ENCODE measurements at places on chromosomes 2 and 18.

DNA sequence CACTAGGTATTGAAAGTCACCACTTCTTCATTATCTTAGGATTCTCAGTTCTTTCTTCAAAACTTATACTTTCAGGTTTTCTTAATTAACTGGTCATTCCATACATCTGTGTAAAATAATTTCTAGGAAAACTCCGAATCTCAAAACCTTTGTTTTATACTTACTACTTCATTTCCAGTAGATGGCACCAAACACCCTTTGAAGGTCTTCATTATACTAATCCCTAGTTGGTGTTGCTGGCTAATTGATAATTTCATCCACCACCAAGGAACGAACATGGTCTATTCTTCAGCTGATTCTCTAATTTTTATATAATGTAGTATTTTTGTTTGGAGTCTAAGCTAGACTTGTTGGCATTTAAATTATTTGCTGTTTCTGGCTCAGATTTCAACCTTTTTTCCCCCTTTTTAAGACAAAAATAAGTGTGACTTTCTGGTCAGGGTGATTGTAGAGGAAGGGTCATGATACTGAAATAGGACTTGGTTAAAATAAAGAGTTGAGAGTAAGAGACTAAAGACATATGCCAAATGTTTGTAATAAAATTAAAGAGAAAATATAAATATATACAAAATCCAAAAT, 2.8 kb upstream of the MXD1 start:
- no peak for DNase-seq

GRCh38 chr18:811892-812375, at the start of gene YES1:
TSS of gene YES1 (minus strand) at chr18:812242. CDS start at chr18:756827, 55,415 bp downstream.
- no peak for DNase-seq

DNA sequence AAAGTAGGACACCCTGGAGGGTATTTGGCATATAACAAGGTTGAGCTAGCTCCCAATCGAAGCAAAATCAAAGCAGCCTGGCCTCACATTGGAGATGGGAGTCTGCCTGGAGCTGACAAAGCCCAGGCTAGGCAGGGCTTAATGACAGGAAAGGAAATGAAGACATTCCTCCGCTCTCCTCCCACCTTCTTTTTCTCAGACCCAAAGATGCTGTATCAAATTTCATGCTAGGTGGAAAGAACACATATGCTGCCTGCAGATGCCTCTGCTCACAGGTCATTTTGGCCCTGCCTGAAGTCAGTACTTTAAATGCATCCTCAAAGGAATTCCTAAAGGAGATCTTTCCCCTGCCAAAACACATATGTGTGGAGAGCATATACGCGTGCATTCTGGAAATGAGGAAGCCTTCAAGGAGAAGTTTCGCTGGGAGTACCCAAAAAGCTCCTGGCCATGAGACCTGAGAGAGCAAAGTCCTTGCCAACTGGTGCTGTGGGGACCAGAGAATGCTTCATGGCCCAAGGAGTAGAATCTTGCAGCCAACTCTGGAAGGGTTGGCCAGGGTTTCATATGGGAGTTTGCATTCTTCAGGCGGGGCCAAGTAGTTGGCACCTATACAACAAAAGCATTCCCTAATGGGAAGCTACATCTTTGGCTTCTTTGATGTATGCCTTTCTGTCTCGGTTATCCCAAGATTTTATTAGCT, 88.0 kb downstream of the AQP4 start:
- DNase-seq, result no peak

- no peak for DNase-seq
Measured at GRCh38 chr18:78561757-78562510, 417.7 kb upstream of the SALL3 start.

DNA sequence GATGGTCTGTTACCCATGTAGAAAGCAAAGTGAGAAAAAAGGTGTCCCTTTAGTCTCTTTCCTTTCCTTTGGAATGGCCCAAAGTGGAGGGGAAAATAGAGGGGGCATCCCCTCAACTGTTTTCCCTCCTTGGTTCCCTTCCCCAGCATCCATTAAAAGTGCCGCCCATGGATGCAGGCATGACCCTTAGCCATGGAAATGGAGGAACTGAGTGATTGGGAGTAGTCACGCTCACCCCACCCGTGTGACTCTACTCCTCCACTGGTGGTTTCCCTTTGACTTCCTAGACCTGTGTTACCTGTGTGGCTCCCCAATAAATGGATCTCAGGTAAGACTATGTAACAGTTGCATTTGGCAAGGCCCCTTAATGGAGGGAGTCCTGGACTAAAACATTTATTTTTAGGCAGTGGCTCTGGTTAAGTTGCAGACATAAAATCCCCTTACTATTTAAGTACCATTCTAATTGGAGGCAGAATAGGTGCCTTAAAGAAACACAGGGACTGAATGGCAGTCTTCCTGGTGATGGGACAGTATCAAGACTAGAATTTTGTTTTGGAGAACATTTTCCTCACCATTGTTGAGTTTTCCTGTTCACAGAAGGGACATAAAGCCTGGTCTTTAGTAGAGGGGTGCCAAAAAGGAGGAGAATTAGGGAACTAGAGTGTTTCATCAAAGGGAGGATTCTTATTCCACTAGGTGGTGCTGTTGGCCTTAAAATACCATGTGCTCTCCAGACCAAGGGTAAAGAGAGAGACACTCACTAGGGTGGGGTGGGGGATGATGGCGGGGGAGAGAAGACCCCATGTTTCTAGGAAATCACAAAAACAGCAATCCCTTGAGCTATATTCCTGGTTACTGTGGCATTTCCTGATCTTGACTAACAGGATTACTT, 25.7 kb upstream of the PLA2R1 start:
- no peak for DNase-seq

DNA sequence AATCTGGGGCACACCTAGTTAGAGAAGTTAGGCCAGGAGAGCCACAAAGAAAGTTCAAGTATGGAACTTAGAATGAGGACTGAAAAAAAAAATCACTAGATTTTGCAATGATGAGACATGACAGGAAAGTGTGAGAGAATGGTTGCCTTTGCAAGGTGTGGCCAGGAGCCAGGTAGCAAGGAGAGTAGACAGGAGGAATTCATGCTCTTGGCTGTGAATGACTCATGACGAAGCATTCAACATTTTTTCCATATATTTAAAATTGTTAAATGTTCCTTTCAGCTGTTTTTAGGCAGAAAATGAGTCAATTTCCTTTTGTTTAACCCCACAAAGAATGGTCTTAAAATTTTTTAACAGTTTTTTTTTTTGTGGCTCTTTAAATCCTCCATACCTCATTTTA, 636.9 kb downstream of the PLCL1 start:
- peak; percentile 63 for DNase-seq

- DNase-seq, result no peak
Measured at GRCh38 chr2:212294816-212295215, 243.8 kb downstream of the ERBB4 start.

DNA sequence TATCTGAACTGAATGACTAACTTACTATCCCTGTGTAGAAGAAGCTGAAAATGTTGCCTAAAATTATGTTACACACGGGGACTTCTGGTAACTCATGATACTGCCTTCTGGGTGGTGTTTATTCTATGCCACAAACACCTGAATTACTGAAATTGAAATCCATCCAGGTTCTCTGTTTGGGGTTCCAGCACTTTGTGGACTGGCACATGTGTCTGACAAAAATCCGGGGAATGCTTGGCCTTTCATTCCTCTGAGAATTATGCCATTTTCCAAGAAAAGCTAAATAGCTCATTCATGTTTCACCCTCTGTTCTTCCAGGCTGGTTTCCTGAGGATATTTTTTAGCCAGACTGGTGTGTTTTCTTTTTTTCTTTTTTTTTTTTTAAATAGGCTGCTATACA, 59.5 kb upstream of the POU3F3 start:
- DNase-seq, result peak; percentile 46

- DNase-seq, result no peak
Measured at GRCh38 chr2:26000561-26001082, 18.3 kb upstream of the KIF3C start.

DNA sequence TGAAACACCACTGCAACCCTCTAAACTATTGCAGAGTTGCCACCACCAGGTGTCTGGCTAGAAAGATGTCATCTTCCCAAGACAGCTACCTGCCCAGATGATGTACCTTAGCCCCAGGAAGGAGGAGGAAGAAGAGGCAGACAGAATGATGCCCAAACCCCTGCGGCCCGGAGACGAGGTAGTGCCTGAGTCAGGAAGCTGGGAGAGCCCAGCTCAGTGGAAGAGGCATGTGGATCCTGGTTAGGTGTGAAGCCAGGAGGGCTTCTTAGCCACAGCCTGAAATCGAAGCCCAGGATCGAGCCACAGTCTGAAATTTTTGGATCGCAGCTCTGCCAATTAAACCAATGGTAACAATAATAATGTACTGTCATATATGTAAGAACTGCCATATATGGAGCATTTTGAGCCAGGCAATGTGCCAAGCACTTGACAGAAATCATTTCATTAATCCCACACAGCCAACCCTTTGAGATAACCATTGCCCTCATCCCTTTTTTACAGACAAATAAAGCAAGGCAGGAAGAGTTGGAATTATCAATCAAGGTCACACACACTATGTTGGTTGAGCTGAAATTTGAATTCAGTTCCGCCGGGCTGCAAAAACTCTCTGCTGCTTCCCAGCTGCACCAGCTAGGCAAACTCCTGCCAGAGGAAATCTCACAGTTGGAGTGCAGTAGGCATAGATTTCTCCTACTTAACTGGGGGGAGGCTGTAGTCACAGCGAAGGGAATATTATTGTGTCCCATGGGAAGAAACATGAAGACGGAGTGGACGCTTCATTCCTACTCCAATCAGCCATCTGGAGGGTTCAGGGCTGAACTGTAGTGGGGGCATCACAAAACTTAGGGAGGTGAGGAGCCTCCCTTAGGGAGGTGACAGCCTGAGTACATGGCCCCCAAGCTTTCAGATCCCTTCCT, 19.4 kb upstream of the CYP1B1 start:
- DNase-seq, result no peak

- no peak for DNase-seq
Measured at GRCh38 chr2:70094978-70095719, 7.9 kb downstream of the PCBP1 start.

All from HS-5 (cell line).